ENCODE measurements at places on chromosomes 5 and 9. TPM values are rescaled to one million over a fixed set of nuclear protein-coding genes. Genes with fewer than 3 reads are reported as not detected.

The CCDC112 gene
- total RNA-seq, result 66.7 TPM

The ANKS6 gene
- total RNA-seq, result 6.7 TPM

The GARIN3 gene
- not detected for total RNA-seq

The CLIC3 gene
- total RNA-seq, result not detected

The RABL6 gene
- total RNA-seq, result 35.8 TPM

The C9 gene
- not detected for total RNA-seq

The ARHGEF39 gene
- total RNA-seq, result 0.46 TPM

The BNC2 gene
- total RNA-seq, result 2.5 TPM

The FBXL7 gene
- 2.8 TPM for total RNA-seq

The GGTA1 gene
- total RNA-seq, result 3.5 TPM

The CFAP77 gene
- total RNA-seq, result 1.2 TPM

The FLT4 gene
- total RNA-seq, result 2.5 TPM

The PJA2 gene
- 361 TPM for total RNA-seq

The SLC6A3 gene
- 12.5 TPM for total RNA-seq

The HABP4 gene
- 19.4 TPM for total RNA-seq

The SLC23A1 gene
- total RNA-seq, result 0.69 TPM

The PCAT7 gene
- not detected for total RNA-seq

The PCDHA9 gene
- 11.3 TPM for total RNA-seq

The GPR150 gene
- 0.23 TPM for total RNA-seq

The KLHL3 gene
- 19.8 TPM for total RNA-seq

The SPATA31A3 gene
- total RNA-seq, result not detected

The FOXD4L3 gene
- 0.23 TPM for total RNA-seq

The KCNMB1 gene
- total RNA-seq, result 0.23 TPM

The WNT8A gene
- total RNA-seq, result 0.23 TPM

The PCDHA12 gene
- total RNA-seq, result 7.4 TPM

The RHOBTB3 gene
- 250 TPM for total RNA-seq

The MYOZ3 gene
- total RNA-seq, result 6.7 TPM

The PCDHA11 gene
- total RNA-seq, result 22.8 TPM

Data from diencephalon (tissue), 1 donor.